ENCODE measurements at places on chromosomes 12 and 14.

- DNase-seq = no peak
Observed at GRCh38 chr12:6782119-6782518, 7.2 kb upstream of the CD4 start.

GRCh38 chr12:21983095-21983494, 41.9 kb upstream of the ABCC9 start:
- DNase-seq = no peak

- DNase-seq = no peak
Observed at GRCh38 chr12:121404734-121405133, 4.8 kb downstream of the RNF34 start.

DNA sequence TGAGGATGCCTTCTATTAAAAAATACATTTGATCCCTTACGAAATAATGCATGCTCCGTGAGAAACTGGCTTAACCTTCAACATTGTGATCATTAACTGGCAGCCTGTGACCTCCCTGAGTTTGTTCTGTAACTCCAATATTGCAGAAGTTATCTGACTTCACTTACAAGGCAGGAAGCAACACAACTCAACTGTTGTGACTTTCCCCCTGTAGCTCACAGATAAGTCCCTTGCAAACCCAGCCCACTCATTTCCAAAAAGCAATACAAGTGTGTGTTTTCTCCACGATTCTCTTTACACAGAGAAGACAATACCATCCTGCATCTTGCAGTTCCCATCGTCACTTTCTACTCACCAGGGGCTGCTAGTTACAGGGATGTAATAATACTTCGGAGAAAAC, 304.7 kb upstream of the TMEM132C start:
- DNase-seq = no peak

DNA sequence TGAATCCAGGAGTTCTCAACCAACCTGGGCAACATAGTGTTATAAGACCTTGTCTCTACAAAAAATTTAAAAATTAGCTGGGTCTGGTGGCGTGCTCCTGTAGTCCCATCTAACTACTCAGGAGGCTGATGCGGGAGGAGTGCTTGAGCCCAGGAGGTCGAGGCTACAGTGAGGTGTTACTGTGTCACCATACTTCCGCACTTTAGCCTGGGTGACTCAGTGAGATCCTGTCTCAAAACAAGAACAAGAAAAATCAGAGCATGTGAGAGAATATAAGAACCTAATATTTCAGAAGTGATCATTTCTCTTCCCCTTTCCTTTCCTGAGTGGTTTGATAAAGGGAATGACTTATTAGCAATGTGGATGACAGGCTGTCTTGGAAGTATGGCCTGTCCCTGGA, 9.5 kb downstream of the TRAF3 start:
- DNase-seq = no peak

DNA sequence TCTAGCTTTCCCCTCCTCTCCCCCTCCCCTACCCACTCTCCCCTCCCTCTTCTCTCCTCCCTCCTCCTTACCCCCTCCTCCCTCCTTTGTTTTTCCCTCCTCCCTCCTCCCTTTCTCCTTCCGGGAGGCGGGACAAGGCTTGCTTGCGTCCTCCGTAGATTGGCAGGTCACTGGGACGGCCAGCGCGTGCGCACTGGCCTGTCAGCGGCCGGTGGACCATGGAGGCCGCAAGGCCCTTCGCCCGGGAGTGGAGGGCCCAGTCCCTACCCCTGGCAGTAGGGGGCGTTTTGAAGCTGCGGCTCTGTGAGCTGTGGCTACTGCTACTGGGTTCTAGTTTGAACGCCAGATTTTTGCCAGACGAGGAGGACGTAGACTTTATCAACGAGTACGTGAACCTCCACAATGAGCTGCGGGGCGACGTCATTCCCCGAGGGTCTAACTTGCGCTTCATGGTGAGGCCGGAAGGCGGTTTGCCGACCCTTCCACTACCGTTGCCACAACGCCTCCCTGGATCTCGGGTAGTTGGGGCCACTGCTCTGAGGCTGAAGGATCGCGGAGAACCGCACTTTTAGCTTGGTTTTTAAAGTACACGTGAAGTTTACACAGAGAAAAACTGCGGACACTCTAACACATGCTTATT, at the start of gene GLIPR1L2:
GLIPR1L2 (plus strand) TSS at position 191 of the 640 bp plus-strand sequence; CDS start at position 219, 28 bp downstream.
- DNase-seq = peak; percentile 70

DNA sequence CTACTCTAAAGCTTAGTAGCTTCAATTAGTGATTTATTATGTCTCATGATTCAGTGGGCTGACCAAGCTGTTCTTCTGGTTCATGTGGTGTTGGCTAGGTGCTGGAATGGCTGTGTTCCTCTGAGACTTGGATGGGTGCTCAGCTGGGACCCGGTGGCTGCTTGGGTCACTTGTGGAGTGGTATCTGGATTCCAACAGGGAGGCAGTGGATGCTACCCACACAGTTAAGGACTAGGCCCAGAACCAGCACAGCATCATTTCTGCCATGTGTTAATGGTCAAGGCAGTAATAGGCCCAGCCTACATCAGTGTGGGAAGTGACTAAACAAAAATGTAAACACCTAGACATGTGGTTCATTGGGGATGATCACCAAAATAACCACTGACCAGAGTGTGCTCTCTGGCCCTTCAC, 72.2 kb downstream of the FGD4 start:
- DNase-seq = no peak

DNA sequence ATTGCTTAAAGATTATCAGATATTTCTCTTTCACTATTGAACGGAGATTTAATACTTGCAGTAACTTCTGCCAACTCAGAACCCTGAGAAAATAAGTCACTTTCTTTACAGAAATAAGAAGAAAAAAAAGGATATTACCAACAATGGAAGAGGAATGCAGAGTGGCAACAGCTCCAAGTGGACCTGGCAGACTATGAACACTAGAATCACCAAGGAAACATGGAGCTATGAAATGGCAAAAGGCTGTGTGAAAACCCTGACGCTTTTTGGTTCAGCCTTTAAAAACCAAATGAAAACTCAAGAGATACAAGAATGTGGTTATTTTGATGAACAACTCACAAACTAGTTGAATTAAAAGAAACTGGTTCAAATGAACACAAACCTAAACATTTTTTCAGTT, 17.7 kb downstream of the DTD2 start:
- DNase-seq = no peak

DNA sequence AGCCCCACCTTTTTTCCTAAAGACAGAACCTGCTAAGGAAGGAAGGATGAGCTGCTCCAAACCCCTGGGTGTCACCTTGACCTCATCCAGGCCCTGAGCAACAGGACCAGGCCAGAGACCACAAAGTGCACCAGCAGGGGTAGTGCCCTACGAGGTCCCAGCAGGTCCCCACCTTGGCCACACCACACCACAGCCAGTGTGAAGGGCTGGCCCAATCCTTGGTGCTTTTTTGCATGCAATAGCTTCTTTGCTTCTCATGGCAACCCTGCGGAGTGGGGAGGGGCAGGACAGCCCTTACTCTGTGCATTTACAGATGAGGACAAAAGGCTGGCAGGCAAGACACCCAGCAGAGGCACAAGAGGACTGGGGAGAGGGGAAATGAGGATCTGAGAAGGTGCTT, 352.6 kb downstream of the BCL11B start:
- no peak for DNase-seq

- no peak for DNase-seq
Observed at GRCh38 chr14:31096255-31096654, 70.1 kb upstream of the STRN3 start.

DNA sequence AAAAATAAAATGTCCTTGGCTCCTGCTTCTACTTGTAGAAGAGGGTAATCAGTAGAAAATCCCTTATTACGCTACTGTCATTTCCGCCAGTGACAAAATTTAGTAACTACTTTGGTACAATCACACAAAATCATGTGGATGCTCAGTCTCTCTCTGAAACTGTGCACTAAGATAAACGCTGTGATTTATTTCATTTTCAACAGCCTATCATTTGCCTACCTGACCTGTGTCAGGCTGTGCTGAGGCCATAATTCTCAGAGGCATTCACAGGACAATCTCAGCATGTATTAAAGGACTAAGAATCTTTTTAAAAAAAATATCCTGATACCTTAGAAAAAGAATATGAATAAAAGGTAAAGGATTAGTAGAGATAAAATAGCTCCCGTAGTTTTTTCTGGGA, 226.0 kb downstream of the RASSF9 start:
- DNase-seq = no peak

DNA sequence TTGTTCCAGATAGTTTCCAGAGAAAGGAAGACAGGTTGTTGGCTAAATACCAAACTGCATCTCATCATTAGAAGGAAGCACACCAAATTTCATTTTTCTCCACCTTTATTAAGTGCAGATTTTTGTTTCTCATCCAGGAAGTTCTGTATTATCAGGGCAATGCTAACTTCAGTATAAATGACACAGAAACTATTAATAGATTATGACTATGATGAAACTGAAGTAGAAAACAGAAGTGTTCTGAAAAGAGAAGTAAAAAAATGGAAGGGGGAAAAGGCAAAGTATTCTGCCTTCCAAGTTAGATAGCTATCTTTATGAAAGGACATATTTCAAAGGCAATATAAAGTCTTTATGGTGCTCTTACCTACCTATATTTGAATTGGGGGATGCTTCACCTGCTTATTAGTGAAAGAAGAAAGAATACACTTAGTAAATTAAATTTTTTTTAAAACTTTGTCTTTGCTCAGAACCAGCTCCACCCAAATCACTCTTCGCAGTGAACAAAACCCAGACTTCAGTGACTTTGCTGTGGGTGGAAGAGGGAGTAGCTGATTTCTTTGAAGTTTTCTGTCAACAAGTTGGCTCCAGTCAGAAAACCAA, 223.9 kb downstream of the PTPRO start:
- no peak for DNase-seq

GRCh38 chr12:55725556-55725955, 3.3 kb downstream of the CD63 start:
- DNase-seq = no peak

GRCh38 chr12:125314051-125314755, 249.0 kb downstream of the AACS start:
- no peak for DNase-seq

DNA sequence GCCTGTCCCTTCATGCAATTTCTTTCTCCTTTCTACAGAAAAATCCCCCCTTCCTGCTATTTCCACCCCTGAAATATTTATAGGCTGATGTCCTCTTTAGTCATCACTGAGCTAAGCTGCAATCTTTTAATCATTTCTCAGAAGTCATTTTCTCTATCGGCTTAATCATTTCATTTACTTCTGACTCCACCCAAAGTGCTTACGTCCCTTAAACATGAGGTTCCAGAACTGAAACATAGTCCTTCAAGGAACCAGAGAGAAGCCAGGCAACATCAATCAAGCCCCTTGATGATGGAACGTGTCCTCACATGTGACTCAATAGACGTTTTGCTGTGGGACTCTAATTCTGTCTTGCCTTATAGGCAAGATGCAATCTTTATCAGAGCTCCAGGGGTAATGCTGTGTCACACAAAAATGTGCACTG, 148.7 kb upstream of the KRR1 start:
- no peak for DNase-seq

DNA sequence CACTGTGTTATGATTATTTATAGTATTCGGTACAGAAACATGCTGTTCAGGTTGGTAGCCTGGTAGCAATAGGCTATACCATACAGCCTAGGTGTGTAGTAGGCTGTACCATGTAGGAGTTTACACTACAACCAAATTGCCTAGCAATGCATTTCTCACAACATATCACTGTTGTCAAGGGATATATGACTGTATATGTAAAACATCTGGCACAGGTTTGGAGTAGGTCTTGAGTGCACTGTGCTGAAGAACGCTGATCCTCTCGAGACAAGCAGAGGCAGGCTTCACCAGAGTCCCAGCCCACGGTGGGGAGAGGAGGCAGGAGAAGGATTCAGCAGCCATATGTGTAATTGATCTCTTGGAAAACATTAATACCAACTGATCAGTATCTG, 15.0 kb upstream of the TBX5 start:
- DNase-seq = no peak

DNA sequence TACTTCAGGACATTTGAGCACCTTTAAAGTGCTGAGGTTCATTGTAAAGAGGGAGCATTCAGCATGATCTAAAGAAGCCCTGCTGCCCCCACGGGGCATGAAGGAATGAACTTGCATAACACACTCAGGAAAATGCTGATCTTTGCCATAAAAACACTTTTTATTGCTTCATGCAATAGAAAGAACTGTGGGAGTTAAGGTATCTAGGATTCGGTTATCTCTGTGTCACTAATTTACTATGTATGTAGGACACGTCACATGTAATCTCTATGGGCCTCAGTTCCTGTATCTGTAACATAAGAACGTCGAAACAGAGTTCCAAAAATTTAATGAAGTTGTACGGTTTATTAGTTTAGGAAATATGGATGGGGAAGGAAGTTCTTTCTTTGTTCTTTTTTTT, 33.0 kb downstream of the BTBD7 start:
- DNase-seq = no peak

DNA sequence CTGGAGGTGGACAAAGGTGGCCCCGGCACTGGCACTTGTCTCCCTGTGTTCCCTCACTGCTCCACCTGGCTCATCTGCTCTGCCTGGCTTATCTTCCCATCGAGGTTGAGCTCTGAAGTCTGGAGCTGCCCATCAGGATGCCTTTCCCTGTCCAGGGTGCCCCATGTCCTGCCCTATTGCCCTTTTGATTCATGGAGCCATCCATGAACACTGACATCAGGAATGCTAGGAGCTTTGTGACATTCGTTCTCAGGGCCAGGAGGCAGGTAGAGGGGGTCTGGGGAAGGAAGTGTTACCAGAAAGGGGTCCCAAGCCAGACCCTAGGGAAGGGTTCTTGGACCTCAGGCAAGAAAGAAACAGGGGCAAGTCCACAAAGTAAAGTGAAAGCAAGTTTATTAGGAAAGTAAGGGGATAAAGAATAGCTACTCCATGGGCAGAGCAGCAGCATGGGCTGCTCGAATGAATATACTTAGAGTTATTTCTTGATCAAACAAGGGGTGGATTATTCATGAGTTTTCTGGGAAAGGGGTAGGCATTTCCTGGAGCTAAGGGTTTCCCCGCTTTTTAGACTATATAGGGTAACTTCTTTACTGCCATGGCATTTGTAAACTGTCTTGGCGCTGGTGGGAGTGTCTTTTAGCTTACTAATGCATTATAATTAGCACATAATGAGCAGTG, 51.6 kb downstream of the RIN3 start:
- DNase-seq = no peak

GRCh38 chr14:77175843-77176242, 5.8 kb upstream of the TMEM63C start:
- no peak for DNase-seq

DNA sequence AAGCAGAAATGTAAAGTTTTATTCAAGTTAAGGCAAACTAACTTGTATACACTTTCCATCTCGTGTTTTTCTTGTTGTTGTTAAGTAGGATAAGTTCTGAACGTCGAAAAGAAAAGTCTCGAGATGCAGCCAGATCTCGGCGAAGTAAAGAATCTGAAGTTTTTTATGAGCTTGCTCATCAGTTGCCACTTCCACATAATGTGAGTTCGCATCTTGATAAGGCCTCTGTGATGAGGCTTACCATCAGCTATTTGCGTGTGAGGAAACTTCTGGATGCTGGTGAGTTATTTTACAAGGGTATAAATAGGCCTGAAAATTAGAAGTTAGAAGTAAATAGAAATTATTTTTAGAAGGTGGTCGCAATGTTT, 25.0 kb downstream of the HIF1A start:
- no peak for DNase-seq

GRCh38 chr12:97075934-97076630, 169.0 kb downstream of the NEDD1 start:
- no peak for DNase-seq

- DNase-seq = no peak
Observed at GRCh38 chr12:125221602-125222001, 156.4 kb downstream of the AACS start.

- DNase-seq = no peak
Observed at GRCh38 chr12:580813-581212, 82.4 kb downstream of the NINJ2 start.

- DNase-seq = no peak
Observed at GRCh38 chr14:76767681-76768656, 6.7 kb downstream of the VASH1 start.

- DNase-seq = no peak
Observed at GRCh38 chr12:69492739-69493138, 22.6 kb downstream of the FRS2 start.
